ENCODE measurements at places on chromosomes 3 and 15.

DNA sequence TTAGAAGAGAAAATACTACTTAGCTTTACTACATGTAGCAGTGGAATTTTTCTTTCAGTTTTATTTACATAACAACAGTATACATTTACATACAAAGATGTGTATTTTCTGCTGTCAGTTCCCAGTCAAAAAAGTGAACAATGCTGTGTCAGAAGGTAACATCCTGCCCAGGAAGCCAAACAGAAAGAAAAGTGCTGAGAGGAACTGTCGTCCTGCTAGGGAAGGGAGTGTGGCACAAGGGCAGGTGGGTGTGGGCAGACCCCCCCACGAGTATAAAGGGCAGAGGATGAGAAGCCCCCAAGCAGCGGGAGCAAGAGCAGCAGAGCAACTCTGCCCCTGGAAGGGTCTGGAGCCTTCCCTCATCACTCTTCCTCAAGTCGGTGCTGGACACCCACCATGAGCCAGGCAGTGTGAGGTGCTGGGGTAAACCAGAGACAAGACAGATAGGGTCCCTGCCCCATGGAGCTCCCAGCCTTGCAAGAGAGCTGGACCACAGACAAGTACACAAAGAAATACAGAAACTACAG lies 39.7 kb downstream of the TBC1D2B start:
- no peak for DNase-seq

- no peak for DNase-seq
Observed at GRCh38 chr15:36361351-36361870, 218.0 kb upstream of the CDIN1 start.

- no peak for DNase-seq
Observed at GRCh38 chr3:188431553-188431952, 277.6 kb downstream of the LPP start.

GRCh38 chr3:176789281-176789705 lies 408.0 kb downstream of the TBL1XR1 start:
- no peak for DNase-seq

DNA sequence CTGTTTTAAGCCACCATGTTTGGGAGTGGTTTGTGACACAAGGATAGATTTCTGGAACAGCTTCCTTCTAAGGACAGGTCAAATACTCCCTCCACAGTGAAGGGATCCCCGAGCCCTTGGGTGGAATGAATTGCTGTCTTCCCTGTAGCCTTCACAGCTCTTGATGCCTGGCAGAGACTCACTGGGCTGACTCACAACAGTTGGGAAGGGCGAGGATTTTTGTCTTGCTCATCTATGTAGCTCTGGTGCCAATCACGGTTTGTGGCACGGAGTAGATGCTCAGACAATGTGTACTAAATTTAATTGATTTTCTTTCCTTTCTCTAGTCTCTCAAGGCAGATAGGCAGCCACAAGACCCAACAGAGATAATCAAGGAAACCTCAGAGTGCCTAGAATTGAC lies 27.0 kb downstream of the CRYGS start:
- DNase-seq = no peak

GRCh38 chr3:5021116-5022092 lies 42.2 kb downstream of the BHLHE40 start:
- DNase-seq = no peak

DNA sequence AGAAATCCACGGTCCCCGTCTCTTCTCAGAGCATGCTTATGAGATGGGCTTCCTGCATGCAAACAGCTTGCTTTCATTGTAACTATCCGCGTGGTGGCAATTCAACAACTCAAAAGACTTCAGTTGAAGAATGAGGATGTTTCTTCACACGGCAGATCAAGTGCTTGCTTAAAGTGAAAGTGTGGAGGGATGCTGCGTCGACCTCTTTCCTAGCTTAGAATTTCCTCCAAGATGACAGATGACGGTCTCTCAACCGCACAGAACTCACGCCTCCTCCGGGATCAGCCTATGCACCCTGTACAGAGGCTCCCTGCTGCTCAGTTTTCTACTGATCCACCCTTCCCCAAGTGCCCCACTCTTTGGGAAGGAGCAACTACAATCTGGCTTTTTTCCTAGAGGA lies 47.8 kb downstream of the PCSK6 start:
- DNase-seq = no peak

DNA sequence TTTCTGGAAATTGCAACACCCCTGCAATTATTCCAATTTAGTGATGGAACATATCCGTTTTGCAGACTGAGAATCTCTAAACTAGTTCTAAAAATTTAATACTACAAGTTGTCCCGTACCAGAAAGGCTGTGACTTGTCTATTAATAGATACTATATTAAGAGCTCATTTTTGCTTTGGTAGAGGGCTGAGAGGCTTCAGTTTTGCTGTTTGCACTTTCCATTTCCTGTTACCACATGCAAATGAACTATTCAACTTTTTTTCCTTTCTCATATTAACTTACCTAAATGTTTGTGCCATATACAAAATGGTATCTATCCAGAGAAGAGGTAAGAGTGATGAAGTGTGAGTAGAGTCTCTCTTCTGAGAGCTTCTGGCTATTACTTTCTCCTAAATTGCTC lies 101.5 kb upstream of the CRBN start:
- no peak for DNase-seq

GRCh38 chr15:83304861-83305703 lies 20.6 kb upstream of the BNC1 start:
- DNase-seq = no peak

GRCh38 chr3:61638741-61639140 lies 77.4 kb downstream of the PTPRG start:
- DNase-seq = no peak

DNA sequence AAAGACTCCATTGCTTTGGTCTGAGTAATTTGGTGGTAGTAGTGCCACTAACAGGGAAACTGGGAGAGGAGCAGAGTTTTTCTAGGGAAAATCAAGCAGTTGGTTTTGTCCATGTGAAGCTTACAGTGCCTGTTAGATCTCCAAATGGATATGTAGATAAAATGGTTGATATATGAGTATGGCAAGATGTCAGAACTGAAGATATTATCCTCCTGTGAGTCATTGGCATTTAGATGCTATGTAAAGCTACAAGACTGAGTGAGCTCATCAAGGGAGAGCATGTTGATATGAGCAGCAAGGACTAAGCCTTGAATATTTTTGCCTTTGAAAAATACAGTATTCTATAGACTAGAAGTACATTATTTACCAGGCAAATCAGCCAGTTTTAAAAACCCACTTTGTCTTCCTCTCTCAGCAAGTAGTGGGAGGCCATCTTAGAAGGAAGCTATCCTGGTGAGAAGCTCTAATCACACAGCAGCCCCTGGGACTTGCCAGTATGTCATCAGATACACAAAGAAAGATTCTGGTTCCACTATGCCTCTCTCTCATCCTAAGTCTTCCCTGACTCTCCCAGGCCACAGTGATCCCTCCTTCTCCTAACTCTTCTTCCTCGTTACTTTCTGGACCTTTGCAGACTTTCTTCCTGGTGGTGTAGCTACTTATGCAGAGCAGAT lies 77.4 kb upstream of the ANKRD28 start:
- DNase-seq = no peak

- DNase-seq = no peak
Observed at GRCh38 chr3:54299169-54299935, 177.0 kb downstream of the CACNA2D3 start.

- DNase-seq = no peak
Observed at GRCh38 chr3:153631102-153631501, 469.1 kb downstream of the RAP2B start.

Measured in GDM1 (cell line).